ENCODE measurements at places on chromosomes 4 and X.

GRCh38 chr4:6396696-6397236, 75.6 kb downstream of the PPP2R2C start:
- no peak for DNase-seq

DNA sequence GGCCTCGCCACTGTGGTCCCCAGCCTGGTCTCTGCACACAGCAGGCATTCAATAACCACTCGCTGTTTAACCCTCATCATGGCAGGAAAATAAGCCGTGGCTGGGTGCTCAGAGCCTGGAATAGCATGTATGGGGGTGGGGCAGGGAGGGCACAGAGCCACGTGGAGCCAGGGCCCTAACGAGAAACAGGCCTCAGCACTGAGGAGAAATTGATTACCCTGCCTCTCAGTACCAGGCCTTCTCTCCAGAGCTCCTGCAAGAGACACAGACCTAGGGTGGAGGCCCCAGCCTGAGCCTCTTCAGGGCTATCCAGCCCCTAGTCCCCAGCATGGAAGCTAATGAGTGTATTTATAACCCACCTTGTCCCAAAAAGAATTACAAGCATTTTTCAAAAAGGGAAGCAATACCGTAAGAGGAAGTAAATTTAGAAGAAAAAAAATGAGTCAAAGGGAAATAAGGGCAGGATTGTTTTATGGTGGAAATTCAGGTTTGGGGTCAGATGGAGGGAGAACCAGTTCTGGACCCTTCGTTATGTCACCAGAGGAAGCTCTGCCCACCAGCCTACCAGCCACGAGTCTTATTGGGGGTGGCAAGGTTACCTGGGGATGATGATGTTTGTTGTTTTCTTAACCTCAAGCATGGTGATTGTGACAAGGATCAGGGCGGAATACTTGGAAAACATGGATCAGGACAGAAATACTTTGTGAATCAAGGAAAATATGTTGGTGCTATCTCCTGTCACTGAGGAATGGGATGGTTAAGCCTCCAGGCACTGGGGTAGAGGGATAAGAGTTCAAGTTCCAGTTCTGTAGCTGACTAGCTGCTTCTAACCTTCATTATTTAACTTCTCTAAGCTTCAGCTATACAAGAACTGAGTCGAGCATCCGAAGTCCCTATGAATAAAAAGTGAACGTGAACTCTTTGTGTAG, 101.9 kb upstream of the RBPJ start:
- no peak for DNase-seq

GRCh38 chrX:136694431-136695087, 46.6 kb downstream of the CD40LG start:
- peak; percentile 93 for DNase-seq

GRCh38 chr4:109079731-109080130, 222.7 kb downstream of the COL25A1 start:
- no peak for DNase-seq

DNA sequence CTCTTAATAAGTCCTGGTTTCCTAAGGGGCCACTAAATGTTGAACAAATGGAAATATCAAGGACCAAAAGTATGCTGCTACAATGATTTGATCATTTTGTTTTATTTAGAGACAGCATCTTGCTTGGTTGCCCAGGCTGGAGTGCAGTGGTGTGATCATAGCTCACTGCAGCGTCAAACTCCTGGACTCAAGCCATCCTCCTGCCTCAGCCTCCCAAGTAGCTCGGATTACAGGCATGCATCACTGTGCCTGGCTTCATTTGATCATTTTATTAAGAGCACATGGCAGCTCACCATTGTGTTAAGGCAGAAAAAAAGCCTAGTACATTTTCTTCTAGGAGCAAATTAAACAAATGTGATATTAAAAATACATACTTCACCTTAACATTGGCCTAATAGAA, 52.7 kb downstream of the DCLK2 start:
- DNase-seq, result no peak

- peak; percentile 9 for DNase-seq
Observed at GRCh38 chr4:161252520-161253141, 911.2 kb downstream of the FSTL5 start.
